Stimulated activated CD8-positive, alpha-beta memory T cell treated with anti-CD3 and anti-CD28 coated beads, Interleukin-4, amount 100 ng/mL, for 1 hour (primary cell): ENCODE measurements at places on chromosomes 4 and X.

DNA sequence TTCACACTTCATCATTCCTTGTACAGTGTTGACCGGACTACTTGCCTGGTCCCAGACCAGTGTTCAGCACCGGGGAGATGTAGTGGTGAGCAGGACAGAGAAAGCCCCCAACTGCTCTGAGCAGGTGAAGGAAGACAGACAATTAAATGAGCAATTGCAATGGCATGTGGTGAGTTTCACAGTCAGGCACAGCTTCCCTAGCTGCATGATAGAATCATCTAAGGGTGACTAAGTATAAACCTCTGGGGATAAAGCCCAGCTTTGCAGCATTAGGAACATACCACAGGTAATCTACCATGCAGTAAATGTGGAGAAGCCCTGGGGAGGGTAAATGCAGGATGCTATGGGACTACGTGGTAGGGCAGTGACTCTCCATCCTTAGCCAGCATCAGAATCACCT lies 47.8 kb downstream of the TMA16 start:
- DNase-seq = no peak

GRCh38 chrX:23616361-23616760 lies 50.9 kb upstream of the PRDX4 start:
- DNase-seq = no peak

DNA sequence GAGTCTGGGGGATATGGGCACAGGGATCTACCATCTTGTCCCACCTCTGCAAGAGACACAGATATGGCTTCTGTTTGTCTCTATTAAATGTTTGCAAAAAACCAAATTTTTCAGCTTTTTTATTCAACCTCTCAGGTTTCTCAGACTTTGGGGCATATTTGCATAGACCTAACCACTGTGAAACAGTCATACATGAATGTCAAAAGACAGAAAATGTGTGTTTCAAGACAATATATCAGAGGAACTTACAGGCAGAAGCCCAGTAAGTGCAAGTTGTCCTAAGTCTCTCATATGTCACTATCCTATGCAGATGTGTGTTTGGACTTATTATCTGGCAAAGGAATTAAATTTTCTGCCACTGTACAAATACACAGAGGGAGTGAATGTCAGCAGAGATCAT lies 951.2 kb downstream of the PCDH18 start:
- no peak for DNase-seq

DNA sequence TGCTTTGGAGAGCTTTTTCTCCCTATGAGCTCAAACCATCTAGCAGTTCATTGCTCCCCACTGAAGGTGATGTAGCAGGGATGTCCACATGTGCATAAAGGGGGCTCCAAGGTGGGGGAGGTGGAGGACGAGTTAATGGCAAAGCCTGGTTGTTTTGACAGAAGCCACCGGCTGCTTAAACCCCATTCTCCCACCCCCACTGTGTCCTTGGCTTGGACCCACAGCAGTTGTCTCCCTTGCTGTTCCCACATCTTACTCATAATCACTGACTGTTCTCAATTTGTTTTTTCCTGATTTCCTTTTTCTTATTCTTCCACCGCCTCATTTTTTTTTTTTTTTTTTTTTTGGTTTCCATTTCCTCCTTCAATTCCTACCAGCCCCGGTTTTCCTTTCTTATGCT lies 72.7 kb downstream of the GEMIN8 start:
- DNase-seq = no peak

DNA sequence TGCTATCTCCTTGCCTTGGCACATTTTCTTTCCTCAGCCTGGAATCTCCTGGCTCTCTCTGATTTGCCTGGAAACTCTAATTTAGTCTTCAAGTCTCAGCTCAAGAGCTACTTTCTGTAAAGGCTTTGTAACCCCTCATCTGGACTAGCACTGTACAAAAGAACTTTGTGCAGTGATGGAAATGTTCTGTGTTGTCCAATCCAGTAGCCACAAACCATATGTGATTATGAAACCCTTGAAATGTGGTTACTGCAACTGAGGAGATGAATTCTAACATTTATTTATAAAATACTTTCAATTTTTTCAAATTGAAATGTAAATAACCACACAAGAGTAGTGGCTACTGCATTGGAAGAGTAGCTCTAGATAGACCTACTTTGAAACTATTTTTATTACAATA lies 66.6 kb upstream of the HS3ST1 start:
- DNase-seq = no peak

DNA sequence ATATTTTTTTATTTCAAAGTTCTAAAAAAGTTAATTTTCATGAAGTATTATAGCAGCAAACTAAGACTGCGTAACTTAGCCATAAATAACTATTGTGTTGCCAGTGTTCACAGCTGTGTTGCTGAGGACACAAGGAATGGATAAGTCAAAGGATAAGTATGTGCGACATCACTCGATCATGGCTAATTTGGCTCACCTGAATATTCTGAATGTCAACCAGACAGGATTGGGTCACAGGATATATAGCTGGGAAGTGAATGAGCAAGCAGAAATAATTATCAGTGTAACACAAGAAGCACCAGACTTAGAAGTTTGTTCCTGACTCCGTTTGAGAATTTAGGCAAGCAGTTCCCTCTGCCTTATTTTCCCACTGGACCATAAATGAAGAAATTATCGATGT lies 33.9 kb downstream of the PRDM8 start:
- DNase-seq = no peak

DNA sequence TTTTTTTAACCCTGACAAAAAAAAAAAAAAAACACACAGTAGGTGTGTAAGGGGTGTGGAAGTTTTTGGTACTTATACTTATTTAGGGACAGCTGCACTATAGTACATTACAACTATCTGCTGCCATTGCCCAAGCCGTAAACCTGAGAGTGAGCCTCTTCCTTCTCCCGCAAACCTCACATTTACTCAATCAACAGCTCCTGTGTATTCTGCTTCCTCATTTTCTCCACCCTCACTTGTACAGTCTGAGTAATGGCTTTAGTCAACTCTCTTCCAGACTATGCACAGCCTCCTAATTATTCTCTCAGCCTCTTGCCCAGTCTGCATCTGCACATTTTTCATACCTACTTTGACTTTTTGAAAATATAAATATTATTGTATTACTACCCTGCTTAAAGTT lies 362.0 kb downstream of the ADAM29 start:
- DNase-seq = no peak

DNA sequence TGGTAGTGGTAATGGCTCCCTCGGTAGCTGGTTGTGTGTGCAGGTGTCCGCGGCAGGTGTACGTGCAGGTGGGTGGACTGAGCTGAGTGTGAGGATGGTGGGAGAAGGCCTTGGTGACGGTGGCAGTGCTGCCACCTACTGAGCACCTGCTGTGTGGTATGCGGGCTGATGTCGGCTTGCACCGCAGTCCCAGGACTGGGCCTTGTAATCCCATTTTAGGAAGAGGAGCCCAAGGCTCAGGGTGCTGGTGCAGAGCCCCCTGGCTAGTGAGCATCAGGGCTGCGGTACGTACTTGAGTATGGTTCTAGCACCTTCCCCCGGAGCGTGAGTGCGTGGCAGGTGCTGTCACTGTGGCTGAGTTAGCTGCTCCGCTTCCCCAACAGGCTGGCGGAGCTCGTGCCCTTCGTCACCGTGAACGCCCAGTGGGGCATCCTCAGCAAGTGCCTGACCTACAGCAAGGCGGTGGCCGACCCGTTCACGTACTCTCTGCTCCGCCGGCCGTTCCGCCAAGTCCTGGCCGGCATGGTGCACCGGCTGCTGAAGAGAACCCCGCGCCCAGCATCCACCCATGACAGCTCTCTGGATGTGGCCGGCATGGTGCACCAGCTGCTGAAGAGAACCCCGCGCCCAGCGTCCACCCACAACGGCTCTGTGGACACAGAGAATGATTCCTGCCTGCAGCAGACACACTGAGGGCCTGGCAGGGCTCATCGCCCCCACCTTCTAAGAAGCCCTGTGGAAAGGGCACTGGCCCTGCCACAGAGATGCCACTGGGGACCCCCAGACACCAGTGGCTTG lies 5.7 kb upstream of the CPZ start:
- DNase-seq = no peak

GRCh38 chrX:131235768-131236545 lies 53.1 kb downstream of the IGSF1 start:
- no peak for DNase-seq

- no peak for DNase-seq
These were observed 36.1 kb downstream of the ZNF827 start for GRCh38 chr4:145902522-145902921.

DNA sequence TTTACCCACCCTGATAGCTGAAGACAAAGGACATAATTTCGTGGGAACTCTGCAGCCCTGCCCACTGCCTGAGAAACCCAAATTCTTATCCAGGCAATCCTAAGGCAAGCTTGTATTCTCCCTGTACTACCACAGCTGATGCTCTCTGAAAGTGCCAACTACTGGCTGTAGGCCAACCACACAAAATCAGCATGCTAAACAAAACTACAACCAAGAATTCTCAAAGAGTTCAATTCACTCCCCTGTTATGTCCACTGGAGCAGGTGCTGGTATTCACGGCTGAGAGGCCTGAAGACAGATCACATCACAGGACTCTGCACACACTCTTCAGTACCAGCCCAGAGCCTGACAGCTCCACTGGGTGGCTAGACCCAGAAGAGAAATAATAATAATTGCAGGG lies 375.9 kb upstream of the NDST4 start:
- DNase-seq = no peak

GRCh38 chrX:106484233-106484632 lies 127.5 kb upstream of the RADX start:
- DNase-seq = no peak

DNA sequence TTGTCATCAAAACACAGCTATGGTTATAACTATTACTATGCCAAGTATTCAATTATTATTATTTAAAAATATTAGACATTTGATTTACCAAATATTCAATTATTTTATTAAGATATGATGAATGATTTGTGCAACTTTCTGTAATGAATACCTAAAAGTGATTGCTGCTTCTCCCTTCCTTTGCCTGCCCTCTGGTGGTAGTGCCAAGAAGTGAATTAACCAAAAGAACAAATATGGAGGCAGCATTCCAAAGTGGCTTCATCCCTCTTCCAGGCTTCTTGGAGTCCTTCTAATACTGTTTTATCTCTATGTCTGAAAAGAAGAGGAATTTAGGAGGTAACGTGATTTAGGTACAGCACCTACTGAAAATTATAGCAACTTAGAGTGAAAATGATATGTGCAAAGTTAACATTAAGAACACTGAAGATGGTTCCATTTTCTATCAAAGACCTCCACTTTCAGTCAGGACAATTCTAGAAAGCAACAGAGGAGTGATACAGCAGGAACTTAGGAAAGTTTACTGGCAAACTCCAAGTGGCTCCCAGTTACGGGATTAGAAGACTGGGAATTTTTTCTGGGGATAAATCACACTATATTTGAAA lies 43.0 kb downstream of the ENPEP start:
- DNase-seq = no peak

GRCh38 chr4:5545271-5545670 lies 163.1 kb downstream of the EVC2 start:
- no peak for DNase-seq

- DNase-seq = no peak
These were observed 233.6 kb upstream of the WDFY3 start for GRCh38 chr4:85200106-85200505.
